Hindlimb muscle (tissue), 1 donor: ENCODE measurements at places on chromosomes 4 and X.

GRCh38 chrX:18917831-18918230, 66.1 kb downstream of the PHKA2 start:
- DNase-seq, result no peak

DNA sequence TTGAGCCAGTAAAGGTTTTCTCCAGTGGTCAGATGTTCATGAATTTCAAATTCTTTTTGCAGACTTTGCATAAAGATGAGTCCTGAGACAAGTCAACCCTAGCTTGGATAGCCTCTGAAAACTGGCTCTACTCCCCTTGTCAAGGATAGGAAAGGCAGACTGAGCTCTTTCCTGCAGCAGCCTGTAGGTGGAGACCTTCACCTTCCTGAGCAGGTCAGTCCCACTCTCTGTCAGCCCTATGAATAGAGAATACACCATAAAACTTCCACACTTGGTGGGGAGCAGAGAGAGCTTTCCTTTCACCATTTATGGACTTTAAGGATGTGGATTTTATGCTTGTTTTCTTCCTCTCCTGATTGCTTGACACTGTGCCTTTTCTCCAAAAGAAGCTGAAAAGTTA, 41.9 kb downstream of the PCDH19 start:
- DNase-seq, result no peak

GRCh38 chr4:122798101-122798500, 28.5 kb upstream of the FGF2 start:
- peak; percentile 72 for DNase-seq

- no peak for DNase-seq
Observed at GRCh38 chrX:75229774-75230173, 44.1 kb upstream of the UPRT start.

DNA sequence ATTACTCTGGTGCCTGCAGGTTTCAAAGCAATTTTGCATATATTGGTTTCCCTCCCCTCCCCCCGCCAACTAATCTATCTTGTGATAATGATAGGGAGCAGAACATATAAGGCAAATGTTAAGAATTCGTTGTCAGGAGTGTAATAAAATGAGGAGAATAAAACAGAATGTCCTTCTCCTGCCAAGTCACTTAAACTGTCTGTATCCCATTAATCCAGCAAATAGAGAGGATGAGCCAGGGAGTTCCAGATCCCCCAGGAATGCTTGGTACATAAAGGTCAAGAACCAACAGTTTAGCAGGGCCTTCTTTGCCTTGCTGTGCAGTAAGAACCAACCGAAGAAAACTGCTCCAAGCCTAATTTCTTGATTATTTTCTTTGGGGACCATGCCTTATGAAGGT, 141.4 kb downstream of the AMELX start:
- no peak for DNase-seq

DNA sequence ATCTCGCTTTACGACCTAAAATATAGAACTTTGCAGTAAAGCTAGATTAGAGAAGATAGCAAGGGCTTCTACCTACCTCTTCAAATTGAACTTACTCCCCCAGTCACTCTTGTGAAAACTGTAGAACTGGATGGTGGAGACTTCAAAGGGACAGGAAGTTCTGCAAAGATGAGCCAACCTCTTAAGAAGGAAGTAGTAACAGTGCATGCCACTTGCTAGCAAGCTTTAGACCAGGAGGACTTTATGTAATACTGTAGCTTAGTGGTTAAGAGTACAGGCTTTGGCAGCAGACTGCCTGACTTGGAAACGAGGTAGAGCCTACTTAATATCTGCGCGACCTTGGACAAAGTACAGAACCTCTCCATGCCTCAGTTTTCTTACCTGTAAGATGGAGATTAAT, 27.5 kb upstream of the VBP1 start:
- DNase-seq, result no peak
